Esophagus mucosa (tissue), 1 donor: ENCODE measurements at places on chromosomes 16 and 17.
A peak's percentile ranks its signal among the peaks of the same experiment; 100 is the strongest.

- ATAC-seq: no peak
Observed at GRCh38 chr16:71490361-71490760, 1.2 kb upstream of the ZNF19 start.

- ATAC-seq: peak; percentile 49
Observed at GRCh38 chr16:71927383-71927782, 32.1 kb downstream of the IST1 start.

DNA sequence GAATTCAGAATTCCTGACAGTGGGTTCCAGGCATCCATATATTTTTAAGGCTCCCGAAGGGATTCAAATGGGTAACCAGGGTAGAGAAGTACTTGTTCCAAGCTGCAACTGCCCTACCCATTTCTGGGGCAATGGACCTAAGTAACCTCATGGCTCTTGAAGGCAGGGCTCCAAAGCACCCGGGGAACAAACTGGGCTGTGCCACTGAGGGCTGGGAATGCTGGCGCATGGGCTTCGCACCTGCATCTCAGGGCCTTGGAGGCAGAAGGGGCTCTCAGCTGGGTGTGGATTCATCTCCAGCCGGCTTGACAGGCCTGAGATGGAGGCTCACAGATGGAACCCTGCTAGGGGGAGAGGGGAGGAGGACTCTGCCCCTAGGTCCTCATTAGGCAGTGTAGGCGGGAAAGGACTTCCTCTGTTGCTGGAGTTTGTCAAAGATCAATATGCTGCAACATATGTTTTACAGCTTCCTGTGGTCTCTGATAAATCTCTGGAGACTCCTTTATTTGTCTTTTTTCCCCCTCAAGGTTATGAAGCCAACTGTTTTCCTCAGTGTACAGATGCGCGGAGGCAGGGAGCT lies 232.3 kb upstream of the NLRP1 start:
- no peak for ATAC-seq

DNA sequence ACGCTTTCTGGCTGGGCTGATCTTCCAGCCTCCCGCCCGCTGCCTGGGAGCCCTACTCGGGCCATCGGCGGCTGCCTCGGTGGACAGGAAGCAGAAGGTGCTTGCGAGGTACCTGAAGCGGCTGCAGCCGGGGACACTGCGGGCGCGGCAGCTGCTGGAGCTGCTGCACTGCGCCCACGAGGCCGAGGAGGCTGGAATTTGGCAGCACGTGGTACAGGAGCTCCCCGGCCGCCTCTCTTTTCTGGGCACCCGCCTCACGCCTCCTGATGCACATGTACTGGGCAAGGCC lies 30.7 kb downstream of the CIITA start:
- ATAC-seq: no peak

- ATAC-seq: no peak
Observed at GRCh38 chr17:4204710-4205173, 59.0 kb downstream of the ANKFY1 start.

GRCh38 chr16:31386157-31386984 lies 6.8 kb upstream of the ITGAD start:
- ATAC-seq: peak; percentile 92

DNA sequence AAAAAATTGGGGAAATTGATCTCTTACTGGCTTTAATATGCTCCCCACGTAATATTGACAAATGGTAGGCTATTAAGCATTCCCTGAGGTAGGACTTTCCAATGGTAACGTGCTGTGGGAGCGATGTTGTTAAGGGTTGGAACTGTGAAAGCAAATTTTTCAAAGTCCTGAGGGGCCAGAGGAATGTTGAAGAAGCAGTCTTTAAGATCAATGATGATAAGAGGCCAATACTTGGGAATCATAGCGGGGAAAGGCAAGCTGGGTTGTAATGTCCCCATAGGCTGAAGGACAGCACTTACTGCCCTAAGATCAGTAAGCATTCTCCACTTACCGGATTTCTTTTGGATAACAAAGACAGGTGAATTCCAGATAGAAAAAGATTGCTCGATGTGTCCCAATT lies 69.6 kb upstream of the ARL4D start:
- ATAC-seq: no peak

- no peak for ATAC-seq
Observed at GRCh38 chr17:16480995-16481394, 11.0 kb downstream of the LRRC75A start.
